Activated T-helper 1 cell treated with anti-CD3 and anti-CD28 coated beads, Interleukin-2, amount 50 U/mL, for 16 hours (primary cell): ENCODE measurements at places on chromosomes 11 and 22.

DNA sequence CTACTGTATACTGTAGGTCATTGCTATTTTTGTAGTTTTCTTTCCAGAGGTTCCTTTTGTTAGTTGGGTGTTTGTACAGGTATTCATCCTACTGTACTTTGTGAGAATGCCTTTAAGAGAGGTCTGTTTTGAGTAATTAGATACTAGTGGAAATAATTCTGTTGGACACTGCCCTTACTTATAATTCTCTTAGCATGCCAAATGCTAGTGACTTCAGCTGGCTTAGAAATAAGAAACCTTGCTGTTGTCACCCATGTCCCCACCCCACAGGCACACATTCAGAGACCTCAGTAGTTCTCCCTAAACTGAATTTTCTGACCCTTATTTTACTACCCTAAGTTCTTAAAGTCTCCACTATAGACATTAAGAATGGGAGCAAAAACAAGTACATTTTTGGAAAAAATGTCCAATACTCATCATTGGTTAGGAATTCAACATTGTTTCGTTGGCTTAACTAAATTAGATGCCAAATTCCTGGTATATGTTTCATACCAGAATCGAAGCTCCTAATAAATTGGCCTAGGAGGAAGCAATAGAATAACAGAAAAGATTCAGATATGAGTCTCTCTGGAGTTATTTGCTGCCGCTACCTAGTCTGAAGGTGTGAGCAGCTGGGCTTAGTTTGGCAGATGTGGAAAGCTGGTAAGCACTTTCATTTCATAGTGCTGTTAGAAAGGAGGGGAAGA is 28.4 kb downstream of the ZNF143 start:
- no peak for DNase-seq

DNA sequence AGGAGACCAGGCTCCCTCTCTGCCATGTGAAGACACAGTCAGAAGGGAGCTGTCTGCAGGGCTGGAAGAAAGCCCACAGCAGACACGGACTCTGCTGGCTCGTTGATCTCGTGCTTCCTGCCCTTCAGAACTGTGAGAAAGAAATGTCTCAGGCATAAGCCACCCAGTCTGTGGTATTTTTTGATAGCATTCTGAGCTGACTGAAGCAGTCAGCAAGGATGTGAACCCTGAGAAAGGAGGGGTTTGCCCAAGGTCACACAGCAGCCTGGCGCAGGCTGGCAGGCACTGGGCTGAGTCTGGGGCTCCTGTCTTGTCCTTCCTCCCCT is 255.1 kb upstream of the B3GAT1 start:
- DNase-seq = no peak

DNA sequence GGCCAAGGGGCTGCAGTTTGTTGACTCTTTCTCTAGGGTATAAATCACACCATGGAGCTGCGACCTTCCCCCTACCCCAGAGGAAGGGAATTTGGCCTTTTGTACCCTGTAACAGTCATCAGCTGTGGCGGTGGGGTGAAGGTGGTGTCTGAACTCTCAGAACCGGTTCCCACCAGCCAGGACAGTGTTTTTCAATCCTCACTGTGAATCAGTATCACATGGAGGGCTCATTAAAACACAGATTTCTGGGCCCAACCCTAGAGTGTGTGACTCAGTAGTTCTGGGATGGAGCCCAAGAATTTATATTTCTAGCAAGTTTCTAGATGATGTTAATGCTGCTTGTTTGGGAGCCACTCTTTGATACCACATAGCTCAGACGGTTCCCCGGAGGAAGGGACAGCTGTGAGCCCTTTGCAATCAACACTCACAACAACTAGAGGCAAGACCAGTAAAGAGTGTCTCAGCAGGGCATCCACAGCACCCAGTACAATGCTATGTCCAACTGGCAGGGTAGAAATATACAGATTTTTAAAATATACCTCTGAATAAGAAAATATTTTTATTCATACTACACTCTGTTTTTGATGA is 43.9 kb upstream of the FAT3 start:
- DNase-seq = no peak

DNA sequence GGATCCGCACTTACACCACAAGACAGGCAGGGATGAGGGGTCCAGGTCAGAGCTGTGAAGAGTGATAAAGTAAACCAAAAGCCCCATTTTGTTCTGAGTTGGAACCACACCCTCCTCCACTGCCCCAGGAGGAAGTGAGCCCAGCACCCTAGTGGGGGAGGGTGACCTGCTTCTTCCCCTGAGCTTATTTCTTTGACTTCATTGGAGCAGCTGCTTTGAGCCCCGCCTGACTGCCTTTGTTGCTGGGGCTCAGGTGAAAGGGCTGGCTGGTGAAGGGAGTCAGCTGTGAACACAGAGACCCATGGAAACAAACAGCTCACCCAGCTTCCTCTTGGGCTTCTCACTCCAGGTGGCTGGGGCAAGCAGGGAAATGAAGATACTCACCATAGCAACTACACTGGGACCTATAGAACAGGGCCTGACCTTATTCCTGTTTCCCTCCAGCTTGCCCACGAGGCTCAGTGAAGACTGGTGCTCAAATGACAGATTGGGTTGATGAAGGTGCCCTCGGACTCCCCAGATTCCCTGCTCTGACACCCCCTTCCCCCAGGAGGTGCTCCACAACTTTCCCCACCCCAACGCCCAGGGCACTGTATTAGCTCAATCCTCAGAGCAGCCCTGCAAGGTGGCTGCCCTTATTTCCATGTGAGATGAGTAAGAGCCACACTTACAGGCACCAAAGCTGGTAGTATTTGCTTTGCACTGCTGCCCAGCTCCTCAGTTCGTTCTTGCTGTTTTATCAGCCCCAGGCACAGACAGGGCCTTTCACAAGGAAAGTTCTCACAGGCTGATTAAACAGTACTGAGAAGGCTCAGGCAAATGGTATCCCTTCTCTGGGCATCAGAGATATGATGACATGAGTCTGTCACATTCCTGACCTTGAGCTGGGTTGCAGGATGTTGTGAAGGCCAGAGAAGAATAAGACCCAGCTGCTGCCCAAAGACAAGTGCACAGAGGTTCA is 2.4 kb downstream of the UCP2 start:
- peak; percentile 55 for DNase-seq

- no peak for DNase-seq
Observed at GRCh38 chr11:45252134-45252856, 33.8 kb downstream of the SYT13 start.

DNA sequence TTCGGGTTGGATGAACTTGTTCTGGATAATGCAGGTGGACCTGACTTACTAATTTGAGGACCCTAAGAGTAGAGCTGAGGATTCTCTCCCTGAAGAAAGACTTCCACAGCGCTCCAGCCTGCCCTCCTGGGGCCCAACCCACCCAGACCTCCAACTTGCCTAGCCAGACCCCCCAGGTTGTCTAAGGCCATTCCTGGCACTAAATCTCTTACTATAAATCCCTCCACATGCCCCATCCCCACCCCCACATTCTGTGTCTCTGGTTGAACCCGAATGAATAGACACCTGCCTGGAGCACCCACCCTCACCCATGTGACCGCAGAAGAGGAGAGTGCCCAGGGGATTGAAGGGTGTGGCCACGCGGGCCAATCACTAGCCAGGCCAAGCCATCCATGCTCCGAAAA is 1480.0 kb downstream of the TBC1D22A start:
- DNase-seq = no peak

GRCh38 chr22:39136317-39136716 is 16.2 kb downstream of the CBX7 start:
- DNase-seq = no peak

- no peak for DNase-seq
Observed at GRCh38 chr11:111185266-111185665, 60.3 kb upstream of the POU2AF2 start.

DNA sequence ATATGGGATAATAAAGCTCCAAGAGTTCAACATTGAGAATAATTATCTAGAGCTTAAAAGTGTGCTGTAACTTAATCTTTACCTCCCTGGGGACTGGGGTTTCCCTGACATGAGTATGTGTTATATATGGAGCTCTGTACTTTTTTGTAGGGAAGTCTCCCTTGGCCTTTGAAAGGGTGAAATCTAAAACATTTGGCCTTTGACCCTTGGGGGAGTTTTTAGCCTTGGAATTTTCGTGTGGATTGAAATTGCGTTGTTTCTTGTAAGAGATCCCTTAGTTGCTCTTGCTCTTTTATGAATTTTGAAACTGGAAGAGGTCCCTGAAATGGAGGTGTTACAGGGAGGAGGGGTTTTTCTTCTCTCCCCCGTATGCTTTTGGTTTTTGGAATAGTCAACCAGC is 450.0 kb downstream of the NELL1 start:
- no peak for DNase-seq
